ENCODE measurements at places on chromosomes 5 and 9.

- DNase-seq: no peak
Observed at GRCh38 chr9:109653470-109653869, 126.5 kb upstream of the PALM2AKAP2 start.

DNA sequence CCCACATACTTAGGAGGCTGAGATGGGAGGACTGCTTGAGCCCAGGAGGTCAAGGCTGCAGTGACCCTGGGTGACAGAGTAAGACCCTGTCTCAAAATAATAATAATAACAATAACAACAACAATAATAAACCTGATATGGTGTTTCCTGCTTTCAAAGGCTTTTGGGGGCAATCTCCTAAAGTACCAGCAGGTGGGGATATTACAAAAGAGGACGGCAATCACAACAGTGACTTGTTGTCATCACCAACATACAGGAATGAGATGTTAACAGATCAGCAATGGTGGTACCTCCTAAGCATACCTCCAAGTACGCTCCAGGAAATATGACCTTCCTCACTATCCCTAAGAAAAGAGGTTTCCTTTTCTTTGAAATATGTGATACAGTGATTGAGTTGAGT is 91.1 kb upstream of the RNF180 start:
- peak; percentile 18 for DNase-seq

- no peak for DNase-seq
Observed at GRCh38 chr5:122413722-122414121, 101.7 kb downstream of the SNCAIP start.

DNA sequence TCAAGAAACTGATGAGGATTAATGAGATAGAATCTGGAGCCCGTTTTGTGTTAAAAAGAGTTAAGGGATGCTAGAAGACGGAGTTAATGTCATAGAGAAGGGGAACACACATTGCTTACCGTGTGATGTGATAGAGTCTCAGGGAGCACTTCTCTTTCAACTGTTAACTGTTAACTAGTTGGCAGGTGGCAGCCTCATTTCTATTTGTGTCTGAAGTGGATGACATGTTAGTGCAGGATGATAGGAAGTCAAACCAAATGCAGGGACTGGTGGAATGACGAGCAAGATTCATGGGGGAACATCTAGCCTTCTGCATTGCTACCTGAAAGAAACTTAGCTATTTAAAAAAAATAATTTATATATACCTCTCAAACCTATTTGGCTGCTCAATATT is 222.7 kb downstream of the MAST4 start:
- no peak for DNase-seq

- no peak for DNase-seq
Observed at GRCh38 chr5:116702776-116703175, 128.2 kb upstream of the SEMA6A start.

GRCh38 chr5:173291722-173292658 is 36.2 kb downstream of the STC2 start:
- no peak for DNase-seq

DNA sequence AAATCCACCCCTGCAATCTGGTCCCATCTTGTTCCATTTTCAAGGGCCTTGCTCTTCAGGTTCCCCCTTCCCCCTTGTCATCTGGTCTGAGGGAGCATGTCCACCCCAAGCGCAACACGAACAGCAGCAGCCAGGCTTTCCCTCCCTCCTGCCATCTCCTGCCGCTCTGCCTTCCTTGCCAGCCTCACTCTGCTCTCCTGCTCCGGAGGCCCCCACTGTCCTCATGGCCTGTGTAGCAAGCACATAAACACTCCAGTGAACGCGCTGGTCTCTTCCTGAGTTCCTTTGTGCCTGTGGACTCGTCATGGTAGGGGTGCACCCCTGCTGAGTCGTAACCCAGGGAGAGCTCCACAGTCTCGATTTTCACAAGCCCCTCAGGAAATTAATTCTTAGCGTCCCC is 29.9 kb downstream of the TENT4A start:
- no peak for DNase-seq

- DNase-seq: no peak
Observed at GRCh38 chr5:8813180-8813579, 732.7 kb downstream of the SEMA5A start.

DNA sequence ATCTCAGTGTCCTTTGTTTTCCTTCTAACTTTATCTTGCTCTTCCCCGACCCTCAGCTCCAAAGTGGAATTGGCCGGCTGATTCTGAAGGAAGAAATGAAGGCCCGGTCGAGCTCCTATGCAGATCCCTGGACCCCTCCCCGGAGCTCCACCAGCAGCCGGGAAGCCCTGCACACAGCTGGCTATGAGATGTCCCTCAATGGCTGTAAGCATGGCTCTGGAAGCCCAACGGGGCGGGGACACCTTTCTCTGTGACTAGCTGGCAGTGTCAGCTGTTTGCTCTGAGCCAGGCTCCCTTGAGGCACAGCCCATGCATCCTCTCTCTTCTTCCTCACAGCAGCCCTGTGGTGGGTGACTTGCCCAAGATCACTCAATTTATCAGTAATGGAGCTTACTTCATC is 23.9 kb upstream of the AFAP1L1 start:
- DNase-seq: no peak

GRCh38 chr5:7094626-7095025 is 301.3 kb upstream of the ADCY2 start:
- DNase-seq: peak; percentile 2

DNA sequence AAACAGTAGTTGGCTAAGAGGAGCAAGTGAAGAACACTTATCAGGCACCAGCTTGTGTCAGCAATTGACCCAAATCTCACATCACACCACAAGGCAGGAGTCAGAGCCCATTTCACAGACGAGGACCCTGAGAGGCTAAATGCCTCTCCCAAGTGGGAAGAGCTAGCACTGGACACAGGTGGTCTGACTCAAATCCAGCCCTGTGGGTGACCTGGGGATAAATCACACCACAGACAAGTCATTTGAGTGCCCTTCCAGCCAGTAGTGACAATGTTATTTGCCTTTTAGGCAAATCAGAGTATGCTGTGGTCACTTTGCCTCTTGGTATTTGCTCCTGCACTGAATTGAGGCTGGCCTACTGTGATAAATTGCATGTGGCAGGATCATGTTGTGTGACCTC is 138.7 kb downstream of the SYK start:
- no peak for DNase-seq

DNA sequence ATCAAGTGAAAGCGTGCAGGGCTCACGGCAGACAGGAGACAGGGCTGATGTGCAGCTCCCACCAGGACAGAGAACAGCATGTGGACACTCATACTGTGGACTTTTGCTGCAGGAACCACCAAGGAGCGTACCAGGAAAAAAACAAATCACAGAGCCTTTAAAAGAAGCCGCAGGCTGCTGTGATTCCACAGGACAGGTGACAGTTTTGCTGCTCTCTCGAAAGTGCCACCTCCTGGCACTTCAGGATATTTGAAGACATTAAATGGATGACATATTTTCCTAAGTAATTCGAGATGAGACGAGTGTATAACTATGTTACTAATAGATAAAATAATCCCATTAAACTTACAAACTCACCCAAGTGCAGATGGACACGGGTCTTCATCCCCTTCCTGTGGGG is 29.3 kb downstream of the ZDHHC11 start:
- no peak for DNase-seq

GRCh38 chr9:135085830-135086546 is 1.5 kb upstream of the OLFM1 start:
- DNase-seq: peak; percentile 75

GRCh38 chr5:126096442-126097006 is 326.7 kb upstream of the GRAMD2B start:
- no peak for DNase-seq

GRCh38 chr9:131043087-131043486 is 34.1 kb downstream of the LAMC3 start:
- DNase-seq: peak; percentile 50

GRCh38 chr5:128038643-128039042 is 44.9 kb upstream of the SLC12A2 start:
- no peak for DNase-seq

- DNase-seq: no peak
Observed at GRCh38 chr5:125274938-125275724, 528.7 kb upstream of the ZNF608 start.

DNA sequence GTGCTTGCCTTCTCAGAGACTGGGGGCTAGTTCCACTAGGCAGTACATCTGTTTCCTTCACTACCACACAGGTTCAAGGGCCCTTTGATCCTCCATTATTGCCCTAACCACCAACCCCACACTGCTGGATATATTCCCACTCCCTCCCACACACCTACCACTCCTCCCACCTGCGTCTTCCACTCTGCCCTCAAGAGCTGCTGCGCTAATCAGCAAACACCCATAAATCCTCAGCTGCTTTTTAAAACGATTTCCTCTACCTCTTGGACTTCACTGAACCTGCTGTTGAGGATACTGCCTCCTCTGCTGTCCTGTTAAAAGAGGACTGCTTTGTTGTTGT is 120.9 kb downstream of the MAPKAP1 start:
- no peak for DNase-seq

DNA sequence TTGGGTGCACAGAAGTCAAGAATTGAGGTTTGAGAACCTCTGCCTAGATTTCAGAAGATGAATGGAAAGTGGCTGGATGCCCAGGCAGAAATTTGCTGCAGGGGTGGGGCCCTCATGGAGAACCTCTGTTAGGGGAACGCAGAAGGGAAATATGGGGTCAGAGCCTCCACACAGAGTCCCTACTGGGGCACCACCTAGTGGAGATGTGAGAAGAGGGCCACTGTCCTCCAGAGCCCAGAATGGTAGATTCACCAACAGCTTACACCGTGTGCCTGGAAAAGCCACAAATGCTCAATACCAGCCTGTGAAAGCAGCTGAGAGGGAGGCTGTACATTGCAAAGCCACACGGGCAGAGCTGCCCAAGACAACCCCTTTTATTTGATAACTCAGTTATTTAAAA is 383.5 kb downstream of the TLE4 start:
- no peak for DNase-seq

DNA sequence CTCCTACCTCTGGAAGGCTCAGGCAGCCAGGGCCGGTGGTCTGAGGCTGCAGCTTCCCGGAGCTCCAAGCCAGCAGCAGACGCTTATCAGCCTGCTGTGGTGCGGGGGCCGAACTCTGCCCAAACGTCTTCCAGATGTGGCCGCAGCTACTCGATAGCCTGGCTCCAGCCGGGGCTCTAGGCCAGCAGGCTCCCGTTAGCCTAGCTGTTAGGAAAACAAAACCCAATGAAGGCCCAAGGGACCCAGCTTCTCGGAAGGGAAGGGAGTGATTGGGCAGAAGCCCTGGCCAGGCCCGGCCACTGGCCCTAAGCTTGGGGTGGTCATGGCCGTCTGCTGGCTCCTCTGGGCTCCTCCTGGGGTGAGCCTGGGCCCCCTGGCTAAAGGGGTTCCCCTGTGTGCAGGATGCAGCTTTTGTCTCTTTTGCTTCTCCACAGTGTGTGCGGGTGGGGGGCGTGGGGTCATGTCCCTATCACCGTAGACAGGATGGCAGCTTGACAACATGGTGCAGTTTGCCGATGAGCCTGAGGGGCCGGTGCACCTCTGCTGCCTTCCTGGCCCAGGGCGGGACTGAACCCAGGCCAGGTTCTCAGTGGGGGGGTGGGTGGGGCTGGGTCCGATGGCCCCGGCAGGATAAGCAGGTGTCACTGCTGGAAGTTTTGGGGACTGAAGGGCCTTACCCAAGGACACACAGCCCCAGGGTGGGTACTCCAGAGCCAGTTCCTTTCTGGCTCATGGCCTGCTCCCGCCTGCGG is 18.7 kb downstream of the MYMK start:
- no peak for DNase-seq

DNA sequence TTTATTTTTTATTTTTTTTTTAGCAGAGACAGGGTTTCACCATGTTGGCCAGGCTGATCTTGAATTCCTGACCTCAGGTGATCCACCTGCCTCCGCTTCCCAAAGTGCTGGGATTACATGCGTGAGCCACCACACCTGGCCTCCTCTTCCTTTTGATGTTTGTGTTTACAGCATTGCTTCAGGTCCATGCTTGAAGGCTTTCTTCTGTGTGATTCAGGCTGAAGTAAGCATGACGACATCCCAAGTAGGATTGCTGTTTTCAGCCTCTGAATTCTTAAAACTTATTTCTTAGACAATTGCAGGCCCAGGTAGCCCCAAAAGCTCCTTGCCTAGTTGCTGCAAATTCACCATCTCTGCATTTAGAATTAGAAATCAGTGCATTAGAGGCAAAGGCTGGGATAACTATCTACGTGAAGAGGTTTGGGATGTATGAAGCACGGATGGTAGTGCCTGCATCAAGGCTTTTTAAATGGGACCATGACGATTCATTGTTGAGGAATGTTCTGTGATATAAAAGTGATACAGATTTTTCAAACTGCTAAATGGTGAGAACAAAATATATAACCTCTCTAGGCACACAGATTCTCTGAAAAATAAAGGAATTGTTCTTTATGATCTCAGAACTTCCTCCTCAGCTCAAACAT is 3.0 kb upstream of the ETF1 start:
- no peak for DNase-seq
